A172 (cell line): ENCODE measurements at places on chromosomes 1 and 21.

GRCh38 chr21:36330904-36331303 lies 10.9 kb downstream of the MORC3 start:
- DNase-seq: peak; percentile 79

DNA sequence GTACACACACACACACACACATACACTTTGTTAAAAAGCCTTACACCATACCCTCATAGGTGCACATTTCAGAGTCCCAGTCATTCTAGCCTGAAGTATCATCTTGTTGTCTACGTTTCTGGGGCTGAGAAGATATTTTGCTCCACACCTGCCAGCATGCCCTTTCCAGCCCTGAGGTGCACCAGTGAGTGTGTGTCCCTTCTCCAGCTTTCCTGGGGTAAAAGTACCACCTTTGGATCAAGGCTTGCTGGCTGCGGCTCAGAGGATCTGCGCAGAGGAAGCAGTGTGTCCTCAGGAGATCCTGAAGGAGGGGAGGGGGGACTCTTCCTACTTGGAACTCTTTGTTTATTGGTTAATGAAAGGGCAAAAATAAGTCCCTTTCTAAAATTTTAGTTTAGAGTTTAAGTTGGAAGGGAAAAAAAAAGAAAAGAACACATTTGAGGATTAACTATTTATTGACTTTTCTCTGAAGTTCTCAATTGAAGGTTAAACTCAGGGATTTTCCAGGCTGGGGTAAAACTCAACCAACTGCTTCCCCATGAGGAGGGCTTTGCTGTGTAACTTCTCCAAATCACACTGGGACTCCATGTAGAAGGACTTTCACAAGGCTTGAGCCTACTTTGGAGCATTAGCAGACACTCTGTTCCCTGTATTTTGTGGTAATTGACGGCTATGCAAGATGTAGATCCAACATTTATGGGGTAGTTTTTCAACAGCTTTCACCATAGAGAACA lies 200.3 kb upstream of the SGIP1 start:
- DNase-seq: no peak

DNA sequence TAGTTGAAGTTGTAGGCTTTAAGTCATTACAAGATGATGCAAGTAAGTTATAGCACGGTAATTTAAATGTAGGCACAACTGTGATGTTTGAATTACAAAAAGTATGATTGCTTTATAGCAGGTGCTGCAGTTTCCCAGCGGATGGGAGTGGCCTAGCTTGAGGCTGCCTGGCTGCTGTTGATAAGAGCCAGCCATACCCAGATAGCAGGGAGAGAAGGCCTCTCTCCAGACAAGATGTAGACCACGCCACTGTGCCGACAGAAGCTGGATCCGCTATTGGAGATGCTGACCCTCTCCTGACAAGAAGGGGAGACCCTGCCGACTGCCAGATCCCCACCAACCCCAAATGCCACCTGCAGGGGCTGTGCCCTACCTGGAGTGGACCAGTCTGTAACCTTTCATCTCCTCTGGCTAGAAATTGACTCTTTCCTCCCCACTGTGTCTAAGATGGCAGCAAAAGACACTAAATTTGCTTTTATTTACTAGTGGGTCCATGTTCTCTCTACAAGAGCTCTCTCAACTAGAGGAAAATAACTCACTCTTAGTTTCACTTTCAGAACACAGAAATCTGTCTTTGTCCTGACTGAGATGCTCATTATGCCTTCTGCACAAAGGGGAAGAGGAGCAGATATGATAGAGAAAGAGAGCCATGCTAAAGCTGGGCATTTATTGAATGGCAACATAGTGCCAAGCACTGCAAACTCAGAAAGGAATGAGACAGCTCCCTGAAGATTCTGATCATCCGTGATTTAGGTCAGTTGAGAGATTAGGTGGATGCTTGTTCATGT lies 127.9 kb downstream of the URB2 start:
- no peak for DNase-seq

DNA sequence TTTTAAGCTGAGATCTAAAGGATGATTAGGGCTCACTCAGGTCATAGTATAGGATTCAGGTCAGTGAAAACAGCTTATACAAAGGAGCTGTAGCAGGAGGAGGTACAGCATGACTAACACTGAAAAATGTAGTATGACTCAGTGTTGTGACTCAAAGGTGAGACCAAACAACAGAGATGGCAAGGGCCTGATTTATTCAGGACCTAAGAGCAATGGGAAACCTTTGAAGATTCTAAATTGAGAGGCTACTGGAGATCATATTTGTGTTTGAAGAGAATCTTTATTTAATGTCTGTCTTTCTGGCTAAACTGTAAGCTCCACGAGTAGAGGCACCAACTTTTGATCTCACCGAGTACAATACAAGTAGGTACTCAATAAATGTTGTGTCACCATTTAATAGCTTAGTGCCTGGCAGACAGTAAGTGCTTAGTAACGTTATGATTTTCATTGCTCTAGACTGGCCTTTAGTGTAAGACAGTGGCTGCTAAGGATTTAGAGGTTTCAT lies 43.5 kb downstream of the PRKAA2 start:
- DNase-seq: peak; percentile 87

DNA sequence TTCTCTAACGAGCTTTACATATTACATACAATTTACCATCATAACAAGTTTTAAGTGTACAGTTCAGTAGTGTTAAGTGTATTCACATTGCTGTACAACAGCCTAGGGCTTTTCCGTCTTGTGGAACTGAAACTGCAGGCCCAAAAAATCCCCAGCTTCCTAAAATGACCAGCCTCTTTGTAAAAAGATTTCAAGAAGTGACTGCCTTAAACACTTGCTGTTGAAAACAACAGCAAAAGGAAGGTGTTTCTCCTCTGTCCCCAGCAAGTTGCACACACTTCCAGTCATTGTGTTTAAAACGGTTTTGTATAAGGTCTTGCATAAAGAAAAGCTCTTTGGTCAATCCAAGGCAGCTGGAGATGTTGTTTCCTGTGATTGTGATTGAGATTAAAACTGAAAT lies 16.0 kb upstream of the GBP1 start:
- DNase-seq: no peak
